ENCODE measurements at places on chromosomes 1 and 21.

DNA sequence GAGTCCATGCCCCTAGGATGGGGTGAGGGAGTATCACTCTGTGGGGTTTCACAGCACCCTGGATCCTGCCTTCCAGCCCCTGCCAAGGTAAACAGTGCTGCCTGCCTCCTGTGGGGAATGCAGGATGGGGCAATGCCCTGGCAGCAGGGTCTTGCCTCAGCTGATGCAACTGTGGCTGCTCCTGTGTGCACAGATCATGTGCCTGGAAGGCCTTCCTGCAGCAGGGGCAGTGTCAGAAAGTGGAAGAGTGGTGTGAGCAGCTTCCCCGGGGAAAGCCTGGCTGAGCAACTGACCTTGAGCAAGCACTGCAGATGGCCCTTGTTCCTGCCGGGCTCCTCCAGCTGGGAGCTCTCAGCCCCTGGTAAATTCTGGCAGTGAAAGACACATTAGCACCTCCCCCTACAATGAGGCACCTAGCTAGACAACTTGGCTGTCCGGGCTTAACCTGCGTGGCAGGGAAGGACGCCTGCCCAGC is 9.9 kb downstream of the TOR3A start:
- DNase-seq = no peak

DNA sequence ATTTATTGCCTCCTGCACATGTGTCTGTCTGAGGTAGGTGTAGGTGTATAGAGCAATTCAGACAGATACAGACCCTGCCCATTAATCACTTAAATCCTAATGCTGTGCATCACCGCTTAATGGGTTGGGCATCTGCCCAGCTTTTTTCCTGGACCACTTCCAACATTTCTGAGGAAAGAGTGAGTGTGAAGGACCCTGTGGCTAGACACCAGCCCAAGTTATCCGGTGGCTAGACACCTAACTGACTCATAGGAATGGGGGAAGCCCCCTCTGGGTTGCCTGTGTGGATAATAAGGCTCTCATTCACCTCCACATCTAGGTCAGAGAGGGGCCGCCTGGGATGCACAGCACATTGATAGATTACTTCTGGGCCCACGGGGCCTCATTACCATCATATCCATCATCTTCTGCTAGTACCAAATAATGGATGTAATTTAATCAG is 121.1 kb upstream of the RAVER2 start:
- DNase-seq = no peak

DNA sequence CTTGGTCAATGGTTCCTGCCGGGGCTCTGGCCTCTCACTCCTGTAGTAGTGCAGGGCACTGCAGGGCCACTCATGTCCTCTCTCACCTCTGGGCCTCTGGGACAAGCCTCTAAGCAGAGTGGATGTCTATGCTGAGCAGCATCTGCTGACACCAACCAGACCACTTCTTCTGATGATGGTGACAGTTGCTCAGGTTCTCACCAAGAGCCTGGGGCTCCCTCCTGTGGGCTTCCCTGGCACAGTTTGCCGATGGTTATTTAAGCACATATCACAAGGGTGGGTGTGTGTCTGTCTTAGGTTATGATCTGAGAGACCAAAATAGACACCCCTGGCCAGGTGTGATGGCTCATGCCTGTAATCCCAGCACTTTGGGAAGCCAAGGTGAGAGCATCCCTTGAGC is 17.4 kb upstream of the GPR137B start:
- DNase-seq = no peak

GRCh38 chr1:63466759-63467158 is 56.3 kb downstream of the ITGB3BP start:
- DNase-seq = no peak

DNA sequence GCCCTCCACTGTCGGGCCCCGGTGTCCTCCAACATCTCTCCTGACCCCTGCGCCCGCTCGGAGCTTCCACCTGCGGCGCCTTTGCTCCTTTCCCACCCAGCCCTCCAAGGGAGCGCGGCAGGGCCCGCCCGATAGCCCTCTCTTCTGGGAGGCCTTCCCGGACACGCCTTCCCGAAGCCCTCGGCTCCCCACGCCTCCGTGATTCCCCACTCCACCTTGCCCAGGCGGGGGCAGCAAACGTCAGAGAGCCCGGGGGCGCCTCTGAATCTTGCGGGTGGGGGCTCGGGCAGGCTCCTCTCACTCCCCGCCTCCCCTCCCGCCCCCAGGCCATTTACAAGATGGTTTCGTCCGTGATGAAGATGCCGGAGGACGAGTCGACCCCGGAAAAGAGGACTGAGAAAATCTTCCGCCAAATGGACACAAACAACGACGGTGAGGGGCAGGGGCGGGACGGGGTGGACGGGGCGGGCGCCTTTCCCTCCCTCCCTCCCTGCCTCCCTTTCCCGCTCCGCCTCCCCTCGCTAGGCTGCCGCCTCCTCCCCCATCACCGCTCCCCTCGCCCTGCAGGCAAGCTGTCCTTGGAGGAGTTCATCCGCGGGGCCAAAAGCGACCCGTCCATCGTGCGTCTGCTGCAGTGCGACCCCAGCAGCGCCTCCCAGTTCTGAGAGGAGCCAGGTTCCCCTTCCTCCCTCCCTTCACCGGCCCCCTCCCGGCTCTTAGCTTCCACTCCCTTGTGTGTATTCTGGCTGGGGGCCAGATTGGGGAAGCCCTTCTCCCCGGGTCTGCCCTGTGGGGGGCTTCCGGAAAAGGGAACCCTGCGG is 7.1 kb downstream of the HPCA start:
- no peak for DNase-seq

- no peak for DNase-seq
These were observed 38.3 kb downstream of the LRRN2 start for GRCh38 chr1:204647114-204647804.

- no peak for DNase-seq
These were observed 1.6 kb upstream of the COLGALT2 start for GRCh38 chr1:184039126-184039525.

DNA sequence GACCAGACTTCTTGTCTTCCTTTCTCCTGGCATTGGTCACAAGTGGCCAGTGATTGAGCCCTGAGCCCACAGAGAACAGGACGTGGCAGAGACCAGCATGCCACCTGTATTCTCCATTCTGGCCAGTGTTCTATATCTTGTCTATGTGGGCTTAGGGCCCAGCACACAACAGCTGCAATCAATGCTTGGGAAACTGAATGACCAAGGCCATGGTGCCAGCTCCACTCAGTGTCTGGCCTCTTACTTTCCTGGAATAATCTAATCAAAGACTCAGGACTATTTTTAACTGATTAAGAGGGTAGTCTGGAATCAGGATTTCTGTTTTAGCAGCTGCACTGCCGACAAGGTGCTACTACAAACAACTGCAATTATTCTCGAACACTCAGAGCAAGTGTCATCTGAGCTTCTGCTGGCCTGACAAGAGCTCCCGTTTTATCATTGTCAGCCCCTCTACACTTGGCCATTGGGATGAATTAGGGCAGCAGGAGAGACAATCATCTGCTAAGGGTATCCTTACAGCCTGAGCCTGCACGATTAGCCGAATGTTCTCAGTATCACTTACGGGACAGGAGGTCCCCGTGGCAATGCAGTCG is 74.4 kb upstream of the GRIK3 start:
- DNase-seq = no peak

GRCh38 chr1:242524571-242525359 is at the start of gene PLD5:
Gene PLD5 (minus strand): TSS chr1:242524697.
- DNase-seq = no peak

DNA sequence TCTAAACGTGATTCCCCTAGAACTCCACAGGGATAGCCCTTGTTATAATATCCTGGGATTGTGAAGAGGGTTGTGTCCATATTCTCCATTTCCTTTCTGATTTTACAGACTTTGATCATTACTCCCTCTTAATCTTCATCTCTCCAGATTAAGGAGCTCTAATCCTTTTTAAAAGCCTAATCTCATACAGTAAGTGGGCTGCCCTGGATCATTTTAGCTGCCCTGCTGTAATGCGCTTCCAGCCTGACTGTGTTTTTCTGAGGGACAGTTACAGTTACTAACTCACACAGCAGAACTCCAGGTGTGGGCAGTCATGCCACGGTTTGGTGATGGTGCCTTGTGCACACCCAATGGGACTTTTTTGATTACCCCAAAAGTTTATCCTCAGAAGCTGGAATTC is 33.5 kb downstream of the PROX1 start:
- no peak for DNase-seq

GRCh38 chr21:31554511-31555022 is 104.9 kb upstream of the SOD1 start:
- no peak for DNase-seq

DNA sequence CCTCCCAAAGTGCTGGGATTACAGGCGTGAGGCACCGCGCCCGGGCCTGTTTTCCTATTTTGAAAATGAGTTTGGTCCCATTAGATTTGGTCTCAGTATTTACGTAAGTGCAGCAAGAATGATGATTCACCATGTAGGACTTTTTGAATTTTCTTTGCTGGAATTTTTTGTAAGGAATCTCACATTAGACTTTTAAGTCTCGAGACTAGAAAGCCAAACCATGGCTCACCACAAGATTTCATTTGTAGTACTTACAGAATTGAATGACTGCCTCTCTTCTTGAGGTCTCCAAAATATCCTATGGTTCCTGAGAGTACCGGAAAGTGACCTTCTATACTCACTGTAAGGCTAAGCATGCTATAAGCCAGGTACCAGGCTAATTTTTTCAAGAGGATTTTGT is 325 bp downstream of the OR14A2 start:
- DNase-seq = no peak

DNA sequence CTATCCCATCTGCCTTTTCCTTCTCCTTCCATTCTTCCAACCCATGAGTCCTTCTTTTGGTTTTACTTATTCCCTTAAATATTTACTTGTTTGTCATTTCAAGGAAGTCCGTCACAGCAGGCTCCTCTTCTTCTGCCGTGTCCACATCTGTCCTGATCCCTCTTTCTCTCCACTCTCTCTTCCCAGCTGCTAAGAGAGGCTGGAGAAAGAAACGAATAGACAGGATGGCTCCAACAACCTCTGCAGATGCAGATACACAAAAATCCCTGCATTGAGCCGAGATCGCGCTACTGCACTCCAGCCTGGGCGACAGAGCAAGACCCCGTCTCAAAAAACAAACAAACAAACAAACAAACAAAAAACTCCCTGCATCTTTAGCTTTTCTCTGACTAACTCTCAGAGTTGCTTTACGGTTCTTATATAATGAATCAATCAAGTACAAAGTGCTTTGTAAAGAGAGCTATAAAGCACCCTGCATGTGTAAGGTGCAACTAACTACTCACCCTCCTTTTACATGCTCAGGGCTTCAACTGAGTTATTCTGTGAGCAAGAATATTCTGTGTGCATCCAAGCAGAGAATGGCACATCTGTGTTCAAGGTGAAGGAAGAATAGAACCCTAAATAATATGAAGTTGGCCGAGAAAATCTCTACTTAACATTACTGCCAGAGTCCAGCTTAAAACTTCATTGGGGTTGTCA is 3.8 kb upstream of the SAMD13 start:
- DNase-seq = no peak

GRCh38 chr1:193846876-193847604 is 660.6 kb upstream of the B3GALT2 start:
- DNase-seq = no peak

DNA sequence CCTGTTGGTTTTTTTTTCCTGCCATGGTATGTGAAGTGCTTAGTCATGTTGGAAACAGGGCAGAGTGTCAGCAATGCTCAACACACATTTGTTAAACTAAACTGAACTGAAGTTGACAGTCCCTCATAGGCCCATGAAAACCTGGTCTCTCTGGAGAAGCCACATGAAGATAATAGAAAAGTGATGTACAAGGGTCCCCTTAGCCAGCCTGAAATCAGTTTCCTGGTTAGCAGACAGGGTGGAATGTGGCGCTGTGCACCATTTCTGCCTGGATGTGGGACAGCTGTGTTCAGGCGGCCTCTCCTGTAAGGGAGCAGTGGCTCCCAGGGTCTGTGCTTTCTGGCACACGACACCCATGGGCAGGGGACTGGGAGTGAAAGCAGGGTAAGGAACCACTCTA is 9.9 kb upstream of the CHI3L1 start:
- no peak for DNase-seq

DNA sequence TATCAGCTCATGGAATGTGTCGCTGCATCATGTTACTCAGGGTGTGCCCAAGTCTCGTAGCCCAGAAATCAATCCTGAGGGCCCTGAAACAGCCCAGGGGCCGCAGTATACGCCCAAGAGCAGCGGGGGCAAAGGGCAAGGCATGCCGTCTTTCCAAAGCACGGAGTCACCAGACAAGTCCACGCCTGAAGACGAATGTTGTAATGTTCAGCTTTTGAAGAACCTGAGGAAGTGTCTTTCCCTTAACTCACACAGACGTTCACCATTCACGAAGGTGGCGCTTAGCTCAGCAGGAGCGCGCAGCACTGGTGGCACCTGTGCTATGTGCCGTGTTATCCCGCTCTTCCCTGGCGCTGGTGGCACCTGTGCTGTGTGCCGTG is 18.8 kb upstream of the PWP2 start:
- DNase-seq = no peak

DNA sequence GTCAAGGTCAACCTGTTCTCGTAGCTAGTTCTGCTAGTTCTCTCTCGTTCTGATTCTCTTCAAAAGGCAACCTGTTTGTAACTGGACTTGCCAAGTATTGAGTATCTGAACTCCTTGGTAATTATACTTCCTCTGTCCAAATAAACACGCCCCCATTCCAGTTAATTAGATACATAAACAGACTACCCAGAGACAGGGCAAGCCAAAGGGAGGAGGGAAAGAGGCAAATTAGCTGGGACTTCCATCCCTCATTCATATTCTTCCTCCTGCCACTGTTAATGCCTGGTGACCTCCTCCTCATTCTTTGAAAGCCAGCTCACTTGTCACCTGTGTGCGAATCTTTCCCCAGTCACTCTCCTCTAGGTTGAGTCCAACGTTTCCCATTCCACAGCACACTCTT is 62.9 kb downstream of the LPAR3 start:
- DNase-seq = no peak

DNA sequence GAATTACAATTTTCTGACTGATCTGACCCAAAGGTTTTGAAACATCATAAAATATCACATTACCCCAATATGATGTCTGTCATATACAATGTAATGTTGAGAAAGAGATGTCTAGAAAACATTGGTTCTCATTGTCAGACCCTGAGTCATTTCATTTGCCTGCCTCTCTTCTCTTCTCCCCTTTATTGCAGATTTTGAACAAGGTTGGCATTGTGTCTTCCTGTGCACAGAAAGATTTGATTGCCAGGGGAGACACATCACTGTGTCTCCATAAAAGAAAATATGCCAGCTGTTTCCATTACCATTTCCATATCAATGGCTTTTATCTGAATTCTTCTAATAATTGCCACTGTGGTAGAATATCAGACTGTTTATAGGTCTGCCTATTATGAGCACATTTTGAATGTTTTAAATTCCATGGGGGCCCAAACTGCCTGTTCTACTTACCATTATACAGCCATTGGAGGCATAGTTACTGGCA is 65.6 kb downstream of the IFI44 start:
- no peak for DNase-seq

GRCh38 chr1:47682198-47682597 is 244.4 kb downstream of the FOXD2 start:
- DNase-seq = no peak

- no peak for DNase-seq
These were observed 175.4 kb downstream of the LRRC7 start for GRCh38 chr1:69743146-69743545.

DNA sequence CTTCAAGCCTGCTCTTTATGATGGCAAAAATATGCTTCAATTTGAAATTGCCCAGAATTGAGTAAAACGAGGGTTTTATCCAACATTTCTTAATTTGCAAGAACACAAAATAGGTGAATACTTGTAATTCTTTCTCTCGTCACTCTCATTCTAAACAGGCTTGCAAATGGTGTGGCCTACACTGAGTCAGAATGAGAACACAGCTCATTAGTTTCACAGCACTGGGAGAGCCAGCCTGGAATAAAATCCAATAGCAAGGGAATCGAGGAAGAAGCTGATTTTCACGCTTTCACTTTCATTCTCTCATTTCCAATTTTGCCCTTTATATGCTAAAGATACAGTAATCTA is 537.5 kb downstream of the LTN1 start:
- no peak for DNase-seq
